Stimulated activated CD8-positive, alpha-beta memory T cell treated with anti-CD3 and anti-CD28 coated beads, Interleukin-2, amount 100 ng/mL, for 48 hours (primary cell): ENCODE measurements at places on chromosomes 11 and 22.

GRCh38 chr11:130037058-130037457, 32.6 kb upstream of the APLP2 start:
- DNase-seq = no peak

GRCh38 chr11:90705661-90706060, 482.8 kb upstream of the CHORDC1 start:
- no peak for DNase-seq

- no peak for DNase-seq
These were observed 3.7 kb upstream of the FGF3 start for GRCh38 chr11:69822676-69823494.

DNA sequence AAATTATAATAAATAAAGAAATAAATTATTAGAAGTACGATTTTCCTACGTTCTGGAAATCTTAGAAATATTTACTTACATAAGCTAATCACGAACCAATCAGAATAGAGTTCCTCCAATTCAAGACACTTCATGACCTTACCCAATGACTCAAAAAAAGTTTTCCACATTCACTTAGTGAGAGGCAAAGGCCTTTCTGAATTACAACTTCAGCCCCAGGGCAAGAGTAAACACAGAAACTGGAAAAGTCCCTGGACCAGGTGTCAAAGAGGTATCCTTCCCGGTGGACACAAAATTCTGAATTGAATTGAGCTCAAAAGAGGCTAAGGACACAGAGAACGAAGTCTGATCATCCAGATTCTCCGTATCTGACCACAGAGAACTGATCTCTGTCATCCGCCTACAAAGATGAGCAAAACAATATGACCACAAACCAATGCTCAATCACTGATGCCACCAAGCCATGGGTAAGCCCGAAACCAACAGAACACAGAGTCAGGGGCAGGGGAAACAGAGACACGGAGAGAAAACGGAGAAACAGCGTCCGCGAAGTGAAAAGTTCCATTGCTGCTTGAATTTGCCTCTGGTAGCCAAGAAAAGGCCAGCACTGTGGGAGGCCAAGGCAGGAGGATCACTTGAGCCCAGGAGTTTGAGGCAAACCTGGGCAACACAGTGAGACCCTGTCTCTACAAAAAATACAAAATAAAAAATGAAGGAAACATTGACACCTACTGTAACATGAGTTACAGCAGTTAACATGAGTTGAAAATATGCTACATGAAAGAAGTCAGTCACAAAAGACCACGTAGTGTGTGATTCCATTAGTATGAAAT, 6.8 kb downstream of the BID start:
- DNase-seq = peak; percentile 45

DNA sequence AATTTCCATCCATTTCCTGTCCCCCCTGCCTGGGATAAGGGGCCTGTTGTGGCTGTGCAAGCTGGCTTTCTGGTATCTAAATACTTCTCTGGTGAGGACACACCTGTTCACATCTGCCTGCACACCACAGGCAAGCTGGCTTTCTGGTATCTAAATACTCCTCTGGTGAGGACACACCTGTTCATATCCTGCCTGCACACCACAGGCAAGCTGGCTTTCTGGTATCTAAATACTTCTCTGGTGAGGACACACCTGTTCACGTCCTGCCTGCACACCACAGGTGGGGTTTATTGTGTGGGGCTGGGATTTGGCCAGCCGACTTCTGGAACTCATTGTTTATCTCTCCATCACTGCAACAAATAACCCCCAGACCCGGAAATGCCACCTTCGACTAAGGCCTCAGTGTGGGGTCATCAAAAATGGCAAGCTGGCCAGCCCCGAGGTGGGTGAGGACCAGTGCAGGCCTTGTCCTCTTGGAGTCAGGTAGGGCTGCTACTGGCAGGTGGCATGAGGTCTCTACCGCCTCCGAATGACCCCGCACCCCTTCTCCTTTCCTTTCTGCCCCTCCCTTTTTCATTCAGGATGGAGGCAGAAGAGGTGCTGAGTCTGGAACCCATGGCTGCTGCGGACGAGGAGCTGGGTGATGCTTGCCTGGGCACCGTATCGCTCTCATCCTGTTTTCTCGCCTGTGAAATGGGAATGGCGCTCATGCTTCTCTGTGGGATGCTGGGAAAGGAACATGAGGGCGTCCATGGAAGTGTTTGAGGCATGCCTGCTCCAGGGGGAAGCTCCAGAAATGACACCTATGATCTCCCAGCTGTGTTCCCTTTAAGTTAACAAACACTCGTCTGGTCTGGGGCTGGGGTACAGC, 43.5 kb upstream of the MYEOV start:
- no peak for DNase-seq

GRCh38 chr11:29023761-29024160, 915.6 kb downstream of the METTL15 start:
- no peak for DNase-seq

GRCh38 chr22:40525250-40525884, 111.2 kb downstream of the MRTFA start:
- peak; percentile 58 for DNase-seq

DNA sequence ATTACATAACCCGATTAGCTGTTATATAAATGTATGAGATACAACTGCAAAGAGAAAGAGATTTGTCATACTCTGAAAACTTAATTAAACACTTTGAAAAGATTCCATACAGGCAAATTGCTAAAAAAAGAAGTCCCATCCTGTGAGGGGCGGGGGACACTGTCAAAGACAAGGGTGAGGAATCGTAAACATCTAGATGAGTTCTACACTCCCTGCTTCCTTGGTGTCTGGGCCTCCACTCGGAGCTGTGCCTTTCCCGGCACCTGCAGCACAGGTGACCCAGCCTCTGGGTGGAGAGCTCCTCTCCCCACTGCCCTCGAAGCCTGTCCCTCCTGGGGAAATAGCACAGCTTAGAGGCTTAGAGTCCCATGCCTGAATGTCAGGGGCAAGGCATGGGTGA, 69.2 kb upstream of the CRYBB3 start:
- DNase-seq = no peak

- peak; percentile 80 for DNase-seq
These were observed at the start of gene SERHL2 for GRCh38 chr22:42553475-42554361. Gene SERHL2 (plus strand): TSS chr22:42553956. CDS start chr22:42554021, 65 bp downstream.

- DNase-seq = no peak
These were observed 131.1 kb downstream of the RASSF10 start for GRCh38 chr11:13140028-13140870.

DNA sequence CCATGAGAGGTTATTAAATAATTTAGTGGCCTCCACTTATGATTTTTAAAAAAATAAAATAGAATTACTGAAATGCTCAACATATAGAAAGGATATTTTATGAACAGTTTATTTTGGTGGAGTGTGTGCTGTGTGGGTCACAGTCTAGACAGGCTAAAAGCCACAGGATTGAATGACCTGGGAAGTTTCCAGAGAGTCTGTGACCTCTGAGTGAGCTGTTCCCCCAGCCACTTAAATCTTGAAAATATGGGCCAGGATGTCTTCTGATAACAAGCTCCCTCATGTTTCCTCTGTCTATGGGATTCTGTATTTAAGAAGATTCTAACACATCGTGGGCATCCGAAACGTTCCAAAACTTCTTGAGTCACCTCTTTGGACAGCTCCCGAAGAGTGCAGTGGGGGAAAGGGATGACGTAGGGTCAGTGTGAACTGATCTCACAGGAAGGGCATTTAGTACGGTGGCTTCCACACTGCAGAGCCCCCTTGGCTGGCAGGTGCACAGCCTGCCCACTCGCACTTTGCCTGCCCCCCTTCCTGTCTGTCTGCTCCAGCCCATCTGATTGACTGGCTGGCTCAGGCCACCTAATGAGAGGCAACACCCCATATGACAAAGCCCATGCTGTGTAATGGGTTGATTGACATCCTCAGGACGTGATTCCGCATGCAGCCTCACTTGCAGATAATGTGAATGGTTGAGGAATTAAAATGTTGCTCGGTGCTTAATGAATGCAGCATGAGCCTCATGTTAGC, 97.4 kb downstream of the NTM start:
- no peak for DNase-seq

GRCh38 chr11:113238721-113239120, 75.7 kb upstream of the TTC12 start:
- DNase-seq = no peak

GRCh38 chr22:47153854-47154525, 391.5 kb downstream of the TBC1D22A start:
- no peak for DNase-seq

- no peak for DNase-seq
These were observed 157.1 kb downstream of the DYNC2H1 start for GRCh38 chr11:103266167-103266831.

- DNase-seq = no peak
These were observed 20.1 kb upstream of the PANX2 start for GRCh38 chr22:50150161-50151129.

- peak; percentile 27 for DNase-seq
These were observed 29.0 kb downstream of the TTLL1 start for GRCh38 chr22:43060183-43060582.

GRCh38 chr11:120043328-120043945, 94.5 kb downstream of the TRIM29 start:
- no peak for DNase-seq

GRCh38 chr22:48651036-48651890, 1176.4 kb downstream of the BRD1 start:
- DNase-seq = no peak

DNA sequence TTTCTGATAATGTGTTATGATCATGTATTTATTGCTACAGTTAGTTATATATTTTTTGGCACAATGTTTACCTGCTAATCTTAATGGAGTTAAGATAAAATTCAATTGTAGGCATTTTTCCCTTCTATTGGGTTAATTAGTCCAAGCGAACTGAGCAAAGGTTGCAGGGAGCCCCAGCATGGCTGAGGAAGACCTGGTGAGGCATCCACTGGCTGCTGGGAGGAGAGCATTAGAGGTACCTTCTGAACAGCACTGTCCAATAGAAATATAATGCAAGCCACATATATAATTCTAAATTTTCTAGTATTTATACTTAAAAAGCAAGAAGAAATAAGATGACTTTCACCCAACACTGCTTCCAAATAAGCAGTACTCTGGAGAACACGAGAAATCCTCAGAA, 689 bp upstream of the TMEM126A start:
- no peak for DNase-seq

- DNase-seq = no peak
These were observed 352 bp downstream of the C22orf23 start for GRCh38 chr22:37953062-37953436.

DNA sequence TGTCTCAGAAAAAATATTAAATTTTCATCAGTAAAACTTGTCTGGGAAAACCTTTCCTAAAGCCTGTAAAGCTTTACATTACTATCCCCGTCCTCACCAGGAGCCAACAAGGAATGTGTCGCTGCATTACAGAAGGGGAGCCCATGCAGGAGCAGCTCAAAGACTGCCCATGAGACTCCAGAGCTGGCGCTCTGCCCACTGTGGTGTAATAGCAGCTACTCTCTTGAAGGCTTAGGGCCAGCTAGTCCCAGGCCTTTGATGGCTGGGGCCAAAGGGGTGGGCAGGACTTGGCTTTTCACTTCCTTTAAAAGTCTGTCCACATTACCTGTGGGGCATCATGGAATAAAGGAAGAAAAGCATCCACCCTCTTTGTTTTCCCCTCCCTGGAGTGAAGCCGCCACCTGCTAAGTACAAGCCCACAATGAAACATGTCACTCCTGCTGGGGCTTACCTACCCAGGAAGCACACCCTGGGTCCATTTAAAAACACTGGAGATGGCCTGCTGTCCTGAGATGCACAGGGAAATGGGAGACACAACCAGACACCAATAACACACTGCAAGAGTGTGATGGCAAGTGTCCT, 150.7 kb downstream of the ADAMTS15 start:
- no peak for DNase-seq

- DNase-seq = no peak
These were observed at the start of gene C1QTNF5 for GRCh38 chr11:119340335-119341221. Gene C1QTNF5 (minus strand): TSS chr11:119340883. CDS start chr11:119340397, 486 bp downstream.

GRCh38 chr11:61327669-61328071, 5.2 kb downstream of the DDB1 start:
- no peak for DNase-seq

GRCh38 chr22:47043835-47044721, 281.6 kb downstream of the TBC1D22A start:
- DNase-seq = no peak

- no peak for DNase-seq
These were observed 4.0 kb upstream of the TRIM68 start for GRCh38 chr11:4611986-4612385.
